HS-5 (cell line): ENCODE measurements at places on chromosomes 3 and 15.

GRCh38 chr15:41060505-41060904 lies 55.6 kb downstream of the INO80 start:
- no peak for DNase-seq

- no peak for DNase-seq
Measured at GRCh38 chr3:196225763-196226364, 9.5 kb downstream of the SLC51A start.

DNA sequence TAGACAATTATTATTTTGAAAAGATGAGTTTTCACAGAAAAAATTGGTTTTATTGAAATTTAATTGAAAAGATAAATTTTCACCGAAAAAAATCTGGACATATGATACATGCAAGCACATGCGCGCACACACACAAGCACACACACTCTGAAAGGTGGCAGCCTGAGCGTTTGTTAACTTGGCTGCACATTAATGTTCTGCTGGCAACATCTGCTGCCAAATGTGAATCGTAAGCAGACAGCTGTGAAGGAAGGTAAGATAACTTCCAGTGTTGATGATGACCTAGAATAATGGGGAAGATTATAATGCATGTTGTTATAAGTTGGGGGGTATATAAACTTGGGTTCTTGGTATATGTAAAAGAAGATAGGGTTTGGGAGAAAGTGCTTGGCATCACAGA lies 18.4 kb upstream of the CMTM7 start:
- DNase-seq = no peak

GRCh38 chr3:108234387-108234957 lies 12.2 kb upstream of the IFT57 start:
- no peak for DNase-seq

GRCh38 chr15:23372284-23372683 lies 17.7 kb downstream of the GOLGA8S start:
- DNase-seq = no peak

- no peak for DNase-seq
Measured at GRCh38 chr15:63881431-63881830, 47.7 kb upstream of the HERC1 start.

GRCh38 chr3:55476515-55476914 lies 10.6 kb downstream of the WNT5A start:
- DNase-seq = peak; percentile 84

GRCh38 chr3:189903562-189904250 lies 217.0 kb downstream of the P3H2 start:
- no peak for DNase-seq

DNA sequence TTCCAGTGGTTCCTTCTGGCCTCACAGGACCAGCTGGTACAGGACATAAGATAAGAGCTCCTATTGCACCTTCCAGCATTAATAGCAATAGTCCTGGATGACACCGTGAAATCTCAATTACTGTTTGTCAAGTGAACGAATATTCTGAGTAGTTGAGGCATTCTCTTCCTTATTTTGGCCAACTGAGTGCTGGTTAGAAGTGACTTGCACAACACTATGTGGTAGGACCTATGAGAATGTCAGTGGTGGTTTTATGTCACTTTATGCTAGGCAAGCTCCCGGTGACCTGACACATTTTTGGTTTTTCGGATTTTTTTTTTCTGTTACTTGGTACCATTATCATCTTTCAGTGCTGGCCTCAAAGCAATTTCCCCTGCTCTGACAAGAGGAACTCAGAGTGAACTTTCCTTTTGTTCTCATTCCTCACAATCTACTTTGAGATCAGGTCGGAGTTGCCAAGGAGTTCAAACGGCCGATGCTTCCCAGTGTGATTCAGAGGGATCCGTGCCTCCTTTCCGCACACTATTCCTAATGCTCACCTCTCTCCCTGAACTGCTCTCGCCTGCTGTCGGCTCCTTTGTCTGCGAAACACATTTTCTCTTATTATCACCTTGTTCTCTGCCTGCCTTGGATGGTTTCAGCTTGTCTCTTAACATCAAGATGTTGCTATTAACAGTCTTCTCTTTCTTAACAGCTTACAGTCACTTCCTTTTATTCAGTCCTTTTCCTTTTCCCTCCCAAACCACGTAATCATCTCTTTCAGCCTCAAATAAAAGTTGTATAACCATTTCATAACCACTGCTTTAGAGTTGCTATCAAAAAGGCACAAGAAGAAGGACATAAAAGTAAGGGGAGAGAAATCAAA lies 35.8 kb downstream of the QTRT2 start:
- DNase-seq = no peak

GRCh38 chr15:67716171-67716570 lies 109.1 kb upstream of the SKOR1 start:
- DNase-seq = no peak

DNA sequence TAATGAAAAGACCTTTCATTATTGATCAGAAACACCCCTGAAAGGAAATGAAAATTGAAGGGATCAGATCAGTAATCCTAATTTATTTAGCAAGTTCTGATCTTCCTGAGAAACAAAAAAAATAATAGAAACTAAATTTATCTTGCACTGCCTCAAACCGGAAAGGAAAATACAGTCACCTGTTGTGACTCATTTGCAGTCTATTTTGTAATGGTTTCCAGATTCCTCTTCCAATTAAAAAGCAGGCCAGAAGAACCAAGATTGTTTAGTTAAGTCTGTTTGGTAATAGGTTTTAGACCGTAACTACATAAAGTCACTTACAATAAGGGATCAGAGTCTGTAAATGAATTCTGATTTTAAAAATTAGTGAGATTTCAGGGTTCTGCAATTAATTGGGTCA lies 49.7 kb upstream of the ATOSA start:
- DNase-seq = peak; percentile 58

DNA sequence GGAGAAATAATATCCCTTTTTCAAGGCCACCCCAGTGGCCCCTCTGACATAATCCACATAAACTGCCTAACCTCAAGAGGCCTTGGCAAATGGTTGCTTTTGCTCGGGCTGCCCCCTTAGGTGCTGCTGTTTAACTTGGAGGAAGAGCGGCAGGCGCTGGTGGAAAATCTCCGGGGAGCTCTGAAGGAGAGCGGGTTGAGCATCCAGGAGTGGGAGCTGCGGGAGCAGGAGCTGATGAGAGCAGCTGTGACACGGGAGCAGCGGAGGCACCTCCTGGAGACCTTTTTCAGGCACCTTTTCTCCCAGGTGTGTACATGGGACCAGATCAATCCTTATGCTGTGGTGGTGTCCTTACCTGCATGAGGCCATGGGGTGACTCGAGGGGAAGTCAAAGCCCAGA lies 15.0 kb downstream of the DUOX1 start:
- DNase-seq = no peak

GRCh38 chr3:42213417-42213816 lies 52.6 kb downstream of the CCK start:
- DNase-seq = no peak

DNA sequence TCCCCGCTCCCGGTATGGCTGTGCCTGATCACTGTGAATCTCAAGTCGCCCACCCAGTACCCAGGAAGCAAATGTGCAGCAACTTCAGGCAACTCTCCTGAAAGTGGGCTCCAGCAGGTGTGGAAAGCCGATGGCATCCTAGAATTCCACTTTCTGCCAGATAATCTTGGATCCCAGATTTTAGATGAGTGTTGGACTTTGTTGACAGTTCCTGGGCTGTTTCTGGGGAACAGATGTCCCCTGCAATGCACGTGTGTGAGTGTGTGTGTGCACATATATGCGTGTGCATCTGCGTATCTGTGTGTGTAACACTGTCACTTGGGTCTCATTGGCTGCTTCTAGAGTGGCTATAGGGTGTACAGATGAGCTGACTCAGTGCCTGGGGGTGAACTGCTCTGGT lies 59.0 kb downstream of the FEM1B start:
- no peak for DNase-seq

DNA sequence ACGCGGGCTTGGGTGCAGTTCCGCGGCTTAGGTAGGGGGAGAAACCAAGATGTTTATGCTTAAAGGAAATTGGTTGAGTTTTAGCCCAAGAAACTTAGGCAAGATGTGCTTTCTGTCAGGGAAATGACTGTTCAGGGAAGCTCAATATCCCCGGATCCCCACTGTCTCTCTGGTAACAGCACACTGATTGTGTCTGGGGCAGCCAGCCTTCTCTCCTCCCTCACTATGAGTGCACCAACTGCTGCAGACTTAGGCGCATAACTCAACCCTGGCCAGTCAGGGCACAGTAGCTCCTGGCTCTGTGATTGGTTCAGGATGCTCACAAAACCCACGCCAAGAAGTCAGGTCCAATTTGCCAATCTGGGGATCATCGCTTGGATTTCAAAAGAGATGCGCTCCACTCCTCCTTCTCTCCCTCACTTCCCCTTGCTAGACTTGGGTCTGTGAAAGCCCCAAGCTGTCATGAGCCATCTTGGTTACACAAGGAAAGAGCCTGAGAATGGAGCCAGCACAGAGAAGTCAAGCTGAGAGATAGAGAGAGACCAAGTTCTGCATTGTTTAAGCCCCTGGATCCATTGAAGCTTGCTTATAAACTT lies 42.5 kb upstream of the CACNA2D3 start:
- no peak for DNase-seq

- DNase-seq = peak; percentile 58
Measured at GRCh38 chr3:112293368-112294321, at the start of gene SLC9C1. Gene SLC9C1, minus strand, starts transcription at chr3:112294216. Its CDS starts 7,425 bp downstream, at chr3:112286791.

DNA sequence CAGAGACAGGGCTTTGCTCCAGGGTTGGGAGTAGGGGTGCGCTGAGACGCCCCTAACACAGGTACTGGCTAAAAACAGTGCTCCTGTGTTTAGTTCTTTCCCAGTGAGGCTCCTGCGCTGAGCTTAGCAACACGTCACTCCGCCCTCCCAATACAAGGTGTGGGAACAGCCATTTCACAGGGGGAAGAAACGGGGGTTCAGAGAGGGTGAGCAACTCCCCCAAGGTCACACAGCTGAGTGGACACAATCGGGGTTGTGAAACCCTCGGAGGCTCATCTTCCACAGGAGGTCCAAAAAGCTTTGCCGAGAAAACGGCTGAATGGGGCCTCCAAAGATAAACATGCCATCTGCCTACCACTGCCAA lies 628 bp downstream of the PRRT3 start:
- DNase-seq = no peak

DNA sequence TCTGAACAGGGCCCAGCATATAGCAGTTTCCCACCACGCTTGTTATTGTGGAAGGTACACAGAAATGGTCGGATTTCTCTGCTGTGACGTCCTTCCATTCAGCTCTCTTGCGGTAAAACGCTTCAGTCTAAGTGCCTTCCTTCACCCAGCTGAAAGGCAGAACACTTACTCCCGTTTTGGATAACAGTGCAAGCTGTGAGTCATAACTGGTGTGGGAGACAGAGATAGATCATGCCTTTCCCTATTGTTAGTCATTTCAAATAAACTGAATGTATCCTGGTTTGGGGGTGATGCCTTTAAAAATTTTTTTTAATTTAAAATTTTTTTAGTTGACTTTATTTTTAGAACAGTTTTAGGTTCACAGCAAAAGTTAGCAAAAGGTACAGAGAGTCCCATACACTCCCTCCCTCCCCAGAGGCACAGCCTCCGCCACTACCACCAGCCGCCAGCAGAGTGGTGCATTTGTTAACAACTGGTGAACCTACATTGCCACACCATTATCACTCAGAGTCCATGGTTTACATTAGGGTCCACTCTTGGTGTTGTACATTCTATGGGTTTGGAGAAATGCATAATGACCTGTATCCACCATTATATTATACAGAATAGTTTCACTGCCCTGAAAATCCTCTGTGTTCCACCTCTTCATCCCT lies 94.9 kb upstream of the NSMCE3 start:
- peak; percentile 60 for DNase-seq

DNA sequence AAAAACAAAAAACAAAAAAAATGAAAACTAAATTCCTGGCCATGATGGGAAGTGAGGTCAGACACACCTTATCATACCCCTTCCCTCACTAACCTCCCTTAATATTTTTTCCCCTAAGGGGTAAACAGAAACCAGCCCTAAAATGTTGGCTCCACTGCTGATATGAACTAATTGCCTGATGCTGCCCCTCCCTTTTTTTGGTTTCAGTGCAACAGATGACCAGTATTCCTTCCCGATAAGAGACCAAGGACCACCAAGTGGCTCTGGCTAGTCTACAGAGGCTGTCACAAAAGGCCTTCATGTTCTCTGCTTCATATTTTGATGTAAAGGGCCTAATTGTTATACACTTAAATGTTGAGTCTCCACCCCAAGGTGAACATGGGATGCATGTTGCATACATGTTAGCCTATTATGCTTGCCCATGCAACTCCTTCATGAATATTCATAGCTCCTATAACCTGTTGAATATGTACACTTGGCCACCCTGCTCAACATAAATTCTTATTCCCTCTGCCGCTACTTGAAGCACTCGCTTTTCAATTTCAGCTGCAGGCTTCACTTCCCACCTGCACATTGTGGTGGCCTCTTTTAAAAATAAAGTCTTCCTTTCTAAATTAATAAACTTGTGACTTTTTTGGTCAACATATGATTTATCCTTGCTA lies 12.3 kb upstream of the STAC start:
- no peak for DNase-seq

DNA sequence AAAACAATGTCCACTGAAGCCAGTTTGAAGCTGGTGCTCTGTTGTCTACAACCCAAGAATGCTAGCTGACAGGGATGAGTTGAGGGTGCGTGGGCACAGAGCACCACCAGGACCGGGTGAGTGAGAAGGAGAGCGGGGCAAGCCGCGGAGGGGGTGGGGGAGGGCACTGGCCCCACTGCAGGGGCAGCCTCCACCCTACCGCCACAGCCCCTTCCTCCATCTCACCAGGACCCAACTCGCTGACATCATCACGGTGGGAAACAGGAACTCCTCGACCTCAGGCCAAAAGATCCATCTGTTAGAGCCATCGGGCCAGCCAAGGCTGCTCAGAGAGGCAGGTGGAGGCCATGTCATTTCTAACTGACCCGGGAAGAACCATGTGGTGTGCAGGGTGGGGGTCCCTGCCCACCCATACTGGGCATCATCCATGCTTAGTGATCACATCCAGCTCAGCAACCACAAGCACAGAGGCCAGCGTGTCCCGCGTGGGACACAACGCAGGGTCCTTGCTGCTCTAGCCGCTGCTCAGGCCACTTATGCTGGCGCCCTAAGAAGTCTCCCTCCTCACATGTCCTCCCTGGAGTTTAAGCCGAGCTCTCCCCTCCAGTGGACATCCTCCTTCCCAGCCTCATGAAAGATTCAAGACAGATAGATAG lies 57.6 kb upstream of the GATA2 start:
- DNase-seq = no peak

- no peak for DNase-seq
Measured at GRCh38 chr3:95356764-95357501, 1294.1 kb downstream of the NSUN3 start.

GRCh38 chr3:185318141-185318540 lies 44.8 kb upstream of the MAP3K13 start:
- DNase-seq = no peak

- peak; percentile 74 for DNase-seq
Measured at GRCh38 chr15:81160312-81161159, 26.5 kb downstream of the CFAP161 start.

GRCh38 chr15:88638626-88639372 lies at the start of gene ISG20:
Gene ISG20, plus strand, starts transcription at chr15:88639016. Its CDS starts 351 bp downstream, at chr15:88639367.
- peak; percentile 89 for DNase-seq

GRCh38 chr3:120552184-120553172 lies 43.7 kb upstream of the NDUFB4 start:
- DNase-seq = no peak

GRCh38 chr3:69426291-69426966 lies 40.5 kb upstream of the FRMD4B start:
- DNase-seq = no peak
